Hypothalamus (tissue), 51 donors: ENCODE measurements at places on chromosomes 1 and 21.

GRCh38 chr1:6624710-6625583, at the start of gene THAP3:
Gene THAP3 (plus strand): TSS chr1:6624868. CDS start chr1:6625219, 351 bp downstream.
- peak; percentile 75 for DNase-seq

DNA sequence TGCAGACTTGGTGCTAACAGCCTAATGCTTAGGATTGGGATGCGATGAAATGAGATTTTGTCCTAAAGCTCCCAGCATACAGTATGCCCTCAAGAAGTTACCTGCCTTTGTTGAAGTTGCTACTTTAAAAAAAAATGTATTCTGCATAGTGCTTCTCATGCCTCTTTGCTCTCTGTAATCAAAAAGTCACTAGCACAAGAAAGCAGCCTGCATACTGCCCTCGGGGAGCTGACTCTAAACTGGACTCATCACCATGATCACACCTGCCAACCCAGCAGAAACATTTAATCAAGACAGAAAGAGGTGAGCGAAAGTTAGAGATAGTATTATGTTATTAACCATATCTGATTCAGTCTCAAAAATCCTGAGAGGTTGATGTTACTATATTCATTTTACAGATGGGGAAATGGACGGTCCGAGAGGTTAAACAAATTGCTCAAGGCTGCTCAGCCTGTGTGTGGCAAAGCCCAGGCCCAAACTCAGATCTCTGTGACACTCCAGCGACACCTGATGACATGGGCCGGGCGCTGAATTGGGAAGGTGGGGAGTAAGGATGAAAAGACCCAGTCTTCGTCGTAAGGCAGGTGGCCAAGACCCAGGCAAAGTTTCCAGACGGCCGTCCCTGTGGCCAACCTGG, 1.1 kb downstream of the BATF3 start:
- DNase-seq = no peak

DNA sequence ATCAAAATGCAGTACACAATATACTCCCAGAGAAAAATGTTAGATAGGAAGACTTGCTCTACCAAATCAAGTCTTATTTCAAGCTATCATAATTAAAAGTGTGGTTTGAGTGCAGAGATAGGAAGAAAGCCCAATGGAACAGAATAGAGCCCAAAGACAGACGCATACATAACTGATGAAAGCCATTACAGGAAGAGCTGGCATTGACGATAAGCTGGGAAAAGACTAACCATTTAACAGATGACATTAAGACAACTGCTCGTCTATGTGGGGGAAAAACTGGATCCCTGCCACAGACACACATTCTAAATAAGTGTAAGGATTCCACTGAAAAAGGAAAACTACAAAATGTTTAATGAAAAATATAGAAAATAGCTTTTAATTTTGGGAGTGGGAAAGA, 85.5 kb downstream of the NGF start:
- no peak for DNase-seq

DNA sequence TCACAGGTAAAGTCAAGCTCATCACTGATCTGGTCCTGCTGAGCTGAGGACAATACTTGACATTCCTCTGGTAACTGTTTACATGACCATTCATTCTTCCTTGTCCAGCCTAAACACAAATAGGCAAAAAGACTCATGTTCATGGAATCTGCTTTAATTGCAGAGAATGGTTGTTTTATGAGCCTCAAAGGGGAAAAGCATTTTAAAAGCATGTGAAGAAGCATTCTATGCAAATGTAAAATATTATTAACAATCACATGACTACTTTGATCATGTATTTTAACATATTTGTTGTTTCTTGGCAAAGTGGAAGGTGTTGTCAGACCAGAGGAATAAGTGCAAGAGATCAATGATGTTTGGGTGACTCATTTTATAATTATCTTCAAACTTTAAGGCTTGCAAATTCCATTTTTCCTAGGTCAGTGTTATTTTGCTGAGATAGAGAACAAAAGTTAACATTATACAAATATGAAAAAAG, 133.7 kb downstream of the RUNX1 start:
- no peak for DNase-seq

- DNase-seq = no peak
These were observed 12.4 kb downstream of the TNFRSF8 start for GRCh38 chr1:12075195-12076114.

- DNase-seq = no peak
These were observed 96.1 kb downstream of the IER5 start for GRCh38 chr1:181184621-181185020.

DNA sequence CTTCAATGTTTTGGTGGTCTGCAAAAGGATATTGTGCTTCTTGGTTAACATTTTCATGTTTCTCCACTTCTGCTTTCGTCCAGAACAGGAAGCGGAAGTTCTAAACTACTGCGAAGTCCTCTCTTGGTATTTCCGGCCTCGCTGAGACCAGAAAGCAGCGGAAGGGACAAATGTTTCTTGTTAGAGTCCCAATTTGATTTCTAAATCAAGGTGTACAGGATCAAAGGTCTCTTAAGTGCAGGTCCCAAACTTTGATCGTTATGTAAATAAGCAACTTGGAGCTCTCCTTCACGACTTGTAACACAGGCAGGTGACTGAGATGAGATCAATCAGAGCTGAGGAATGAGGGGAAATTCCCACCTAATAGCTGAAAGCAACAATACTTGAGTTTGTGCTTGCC, 40.1 kb upstream of the HMCN1 start:
- DNase-seq = no peak

GRCh38 chr21:44487831-44488230, 32.5 kb downstream of the LRRC3 start:
- no peak for DNase-seq

DNA sequence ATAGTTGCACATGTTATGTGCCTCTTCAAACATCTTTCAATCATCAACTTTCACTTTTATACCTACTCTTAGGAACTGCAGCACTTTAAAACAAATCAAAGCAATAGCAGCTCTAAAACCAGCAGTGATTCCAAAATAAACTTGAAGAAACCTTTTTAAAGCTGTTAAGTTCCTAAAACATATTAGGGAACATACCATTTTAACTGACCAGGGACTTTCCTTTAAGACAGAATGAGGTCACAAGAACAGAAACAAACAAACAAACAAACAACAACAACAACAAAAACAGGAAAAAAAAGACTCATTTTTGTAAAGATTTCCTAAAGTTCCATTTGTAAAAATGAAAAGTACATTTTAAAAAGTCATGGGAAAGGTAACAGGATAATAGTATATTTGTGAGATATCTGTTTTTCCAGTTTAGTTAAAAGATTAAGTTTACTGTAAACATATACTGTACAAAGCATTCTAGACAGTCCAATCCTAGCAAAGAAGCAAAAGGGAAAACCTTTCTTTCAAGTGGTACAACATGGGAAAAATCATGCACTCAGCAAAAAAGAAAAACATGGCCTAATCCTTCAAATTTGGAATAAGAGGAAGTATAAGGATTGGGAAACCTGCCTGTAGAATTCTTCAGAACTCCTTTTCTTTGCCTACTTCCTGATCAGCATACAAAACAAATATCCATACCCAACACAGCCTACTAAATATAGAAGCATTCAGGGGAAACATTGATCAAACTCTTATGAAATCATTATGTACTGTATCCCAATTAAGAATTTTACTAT, 45.5 kb downstream of the EPS15 start:
- DNase-seq = no peak
